Right cardiac atrium (tissue), 5 donors: ENCODE measurements at places on chromosomes 4 and X. TPM values are rescaled to one million over a fixed set of nuclear protein-coding genes. Genes with fewer than 3 reads are reported as not detected.

GRCh38 chrX:8730812-8731558, 952 bp downstream of the ANOS1 start:
- peak; percentile 51 for DNase-seq

DNA sequence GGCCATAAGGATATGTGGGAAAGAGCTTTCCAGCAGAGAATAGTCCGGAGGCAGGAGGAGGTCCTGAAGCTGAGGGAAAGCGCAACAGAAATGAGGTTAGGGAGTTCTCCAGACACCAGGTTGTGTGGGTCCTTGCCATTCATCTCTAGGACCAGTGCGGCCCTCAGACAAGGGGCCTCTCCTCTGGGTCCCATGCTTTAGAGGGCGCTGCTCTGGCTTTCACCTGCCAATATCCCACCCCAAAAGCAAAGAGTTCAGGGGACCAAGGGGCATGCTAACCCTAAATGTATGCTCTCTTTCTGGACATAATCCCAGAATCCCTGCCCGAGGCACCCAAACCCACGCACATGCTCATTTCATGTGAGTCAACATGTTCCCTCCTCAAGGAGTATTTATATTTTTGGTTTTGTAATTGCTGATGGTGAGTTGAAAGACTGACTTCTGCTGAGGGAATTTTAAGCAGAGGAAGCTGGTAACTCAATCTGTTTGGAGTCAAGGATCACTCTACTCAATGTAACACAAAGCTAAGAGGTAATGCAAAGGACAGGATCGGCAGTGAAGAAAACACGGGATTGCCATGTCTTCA, 14.8 kb downstream of the RPL34 start:
- DNase-seq = no peak

DNA sequence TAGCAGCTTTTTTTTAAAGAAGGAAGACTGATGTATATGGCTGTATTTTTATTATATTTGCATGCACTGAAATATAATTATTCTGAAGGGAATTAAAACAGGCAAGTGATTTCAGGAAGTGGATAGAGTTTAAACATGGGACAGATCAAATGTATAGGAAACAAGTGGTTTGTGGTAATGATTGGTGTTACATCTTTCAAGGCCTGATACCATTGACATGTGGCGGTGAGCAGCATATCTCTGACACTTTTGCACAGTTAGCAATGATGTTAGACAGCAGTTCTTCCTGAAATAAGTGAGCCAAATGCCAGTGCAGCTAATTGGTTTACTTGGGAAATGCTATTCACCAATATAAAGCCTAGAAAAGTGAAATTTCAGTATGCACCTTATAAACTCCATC, 272.1 kb downstream of the RPA4 start:
- DNase-seq = no peak

DNA sequence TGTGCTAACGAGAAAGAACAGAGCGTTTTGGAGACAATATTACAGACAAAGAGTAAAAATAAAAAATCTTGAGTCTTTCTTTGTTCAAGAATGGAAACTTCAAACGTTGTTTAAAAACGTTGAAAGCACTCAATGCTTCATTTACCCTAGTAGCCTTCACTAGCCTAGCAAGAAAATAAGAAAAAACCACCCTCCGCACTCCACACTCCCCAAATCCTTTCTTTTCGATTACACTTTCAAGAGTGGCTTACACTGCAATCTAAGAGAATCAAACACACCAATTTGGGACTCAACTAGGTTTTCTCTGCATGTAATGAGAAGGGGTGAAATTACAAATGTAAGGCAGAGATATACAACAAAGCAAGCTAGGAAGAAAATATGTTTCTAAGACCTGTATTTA, 4.7 kb downstream of the TMSB4X start:
- no peak for DNase-seq

Gene STK26
- total RNA-seq = 2.2 TPM

DNA sequence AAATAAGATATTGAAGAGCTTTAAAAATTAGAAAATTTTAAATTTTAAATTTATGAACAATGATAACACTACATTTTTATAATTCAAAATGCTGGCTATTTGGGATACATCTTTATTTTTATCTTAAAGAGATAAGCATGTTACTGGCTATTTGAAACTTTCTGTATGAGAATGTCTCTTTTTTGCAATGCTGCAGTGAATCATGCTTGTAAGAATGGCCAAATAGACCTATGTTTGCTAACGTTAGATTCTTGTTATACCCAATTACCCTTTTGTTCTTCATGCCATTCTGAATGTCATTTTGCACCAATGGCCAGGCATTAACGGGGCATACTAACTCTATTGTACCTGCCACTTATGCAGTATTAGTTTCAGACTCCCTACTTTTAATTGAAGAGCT, 49.5 kb downstream of the SLIT2 start:
- DNase-seq = no peak

Gene NAP1L3
- total RNA-seq = 22.3 TPM

DNA sequence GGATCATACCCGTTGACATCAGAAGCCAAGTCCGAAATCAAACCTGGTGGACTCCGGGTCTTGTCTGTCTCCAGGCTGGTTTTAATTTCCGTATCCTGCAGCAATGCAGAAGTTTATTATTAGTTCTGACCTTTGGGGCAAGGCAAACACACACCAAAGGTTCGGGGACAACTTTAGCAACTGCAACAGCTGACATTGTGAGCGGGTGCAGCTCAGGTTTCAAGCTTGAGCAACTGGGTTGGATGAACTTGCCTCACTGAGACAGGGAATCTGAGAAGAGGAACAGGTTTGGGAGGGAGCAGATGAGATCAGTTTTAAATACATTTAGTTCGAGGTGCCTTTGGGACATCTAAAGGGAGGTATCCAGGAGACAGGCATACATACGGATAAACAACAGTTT, 110.7 kb downstream of the GNL3L start:
- DNase-seq = no peak

Gene TCEAL2
- 3.1 TPM for total RNA-seq

- DNase-seq = no peak
Measured at GRCh38 chr4:60562334-60562733, 637.8 kb upstream of the ADGRL3 start.

GRCh38 chr4:57070461-57070860, 39.7 kb downstream of the IGFBP7 start:
- no peak for DNase-seq

GRCh38 chrX:135454816-135455215, 33.1 kb downstream of the SMIM10L2A start:
- DNase-seq = peak; percentile 13

DNA sequence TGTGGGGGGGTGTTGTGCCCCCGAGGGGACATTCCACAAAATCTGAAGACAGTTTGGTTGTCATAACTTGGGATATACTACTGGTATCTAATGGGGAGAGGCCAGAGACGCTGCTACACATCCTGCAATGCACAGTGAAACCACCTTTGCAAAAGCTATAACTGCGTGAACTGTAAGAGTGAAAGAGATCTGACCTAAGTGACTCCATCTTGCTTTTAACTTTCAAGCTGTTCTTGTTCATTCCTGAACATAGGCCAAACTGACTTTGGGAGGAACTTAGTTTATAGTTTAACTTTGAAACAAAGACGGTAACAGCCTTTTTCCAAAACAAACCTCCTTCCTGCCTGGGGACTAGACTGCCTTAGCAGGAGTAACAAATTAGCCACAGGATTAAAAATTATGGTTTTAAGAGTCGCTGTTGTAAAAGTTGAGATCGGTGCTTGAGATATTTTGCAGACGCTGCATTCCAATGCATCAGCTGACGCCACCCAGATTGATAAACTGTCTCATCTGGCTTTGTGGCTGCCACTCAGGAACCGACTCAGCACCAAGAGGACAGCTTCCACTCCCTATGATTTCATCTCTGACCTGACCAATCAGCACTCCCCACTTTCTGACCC, 70.9 kb downstream of the ATXN3L start:
- DNase-seq = no peak

DNA sequence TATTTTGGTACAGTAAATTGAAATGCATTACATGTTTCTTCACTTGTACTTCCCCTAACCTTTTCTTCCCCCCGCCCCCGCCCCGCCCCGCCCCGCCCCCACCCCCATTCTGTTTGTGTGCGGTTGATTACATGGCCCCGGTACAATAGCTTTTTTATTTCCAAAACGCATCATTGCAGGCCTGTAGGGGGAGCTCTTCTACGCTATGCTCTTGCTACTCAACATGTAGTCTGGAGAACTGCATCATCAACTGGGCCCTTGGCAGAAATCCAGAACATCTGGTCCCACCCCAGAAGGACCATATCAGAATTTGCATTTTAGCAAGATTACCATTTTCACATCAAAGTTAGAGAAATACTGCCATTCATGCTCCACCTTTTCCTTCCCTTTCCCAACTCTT, 333.3 kb upstream of the DDX53 start:
- DNase-seq = no peak

Gene TBC1D8B
- total RNA-seq = 5.5 TPM

Gene CENPVL1
- not detected for total RNA-seq

Gene DUX4
- total RNA-seq = not detected

GRCh38 chrX:39157006-39157405, 355.7 kb downstream of the MID1IP1 start:
- no peak for DNase-seq

Gene GATB
- total RNA-seq = 87.9 TPM

DNA sequence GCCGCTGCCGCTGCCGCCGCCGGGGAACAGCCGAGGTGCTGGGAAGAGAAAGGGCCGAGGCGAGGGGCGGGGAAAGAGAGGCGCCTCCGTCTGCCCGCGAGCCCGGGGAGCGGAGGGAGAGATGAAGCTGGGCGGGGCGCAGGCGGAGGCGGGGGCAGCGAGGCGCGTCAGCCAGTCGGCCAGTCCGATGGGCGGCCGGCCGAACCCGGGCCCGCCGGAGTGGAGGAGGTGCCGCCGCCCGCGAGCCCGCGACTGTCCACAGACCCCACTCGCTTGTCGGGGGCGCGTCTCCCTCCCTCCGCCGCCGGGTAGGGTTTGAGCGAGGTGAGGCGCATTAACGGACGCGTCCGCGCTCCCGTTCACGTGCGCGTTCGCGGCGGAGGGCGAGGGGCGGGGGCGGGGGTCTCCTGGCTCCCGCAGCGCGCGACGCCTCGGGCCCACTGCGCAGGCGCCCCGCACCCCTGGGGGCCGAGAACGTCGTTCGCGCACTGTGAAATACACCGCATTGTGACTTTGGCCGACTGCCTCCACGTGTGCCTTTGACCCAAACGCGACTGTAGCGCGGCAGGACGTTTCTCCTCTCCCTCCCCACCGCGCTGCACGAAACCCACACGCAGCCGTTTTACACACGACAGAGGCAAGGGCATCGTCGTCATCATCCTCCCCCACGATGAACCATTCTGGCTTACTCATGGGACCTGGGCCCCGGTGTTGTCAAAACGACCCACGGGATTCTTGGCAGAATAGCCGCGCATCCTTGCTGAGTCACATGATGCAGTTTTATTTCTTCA, at the start of gene NUDT11:
Gene NUDT11 (minus strand): TSS at position 92 of the 791 bp plus-strand sequence. CDS start 148 bp downstream, outside the sequence.
- DNase-seq = peak; percentile 67

Gene AVPR2
- total RNA-seq = 2.7 TPM

- peak; percentile 44 for DNase-seq
Measured at GRCh38 chr4:103099691-103100392, at the start of gene BDH2. Gene BDH2 (minus strand): TSS chr4:103099834. CDS start chr4:103096254, 3,580 bp downstream.

GRCh38 chr4:142881331-142881730, 35.2 kb upstream of the INPP4B start:
- DNase-seq = no peak
